Thyroid gland (tissue), 4 donors: ENCODE measurements at places on chromosomes 7 and 10. TPM values are rescaled to one million over a fixed set of nuclear protein-coding genes. Genes with fewer than 3 reads are reported as not detected.

Gene MDFIC
- total RNA-seq = 89.5 TPM

Gene HOXA7
- 2.1 TPM for total RNA-seq

Gene GPR15LG
- not detected for total RNA-seq

Gene VPS41
- 53.9 TPM for total RNA-seq

Gene CUBN
- 19.9 TPM for total RNA-seq

DNA sequence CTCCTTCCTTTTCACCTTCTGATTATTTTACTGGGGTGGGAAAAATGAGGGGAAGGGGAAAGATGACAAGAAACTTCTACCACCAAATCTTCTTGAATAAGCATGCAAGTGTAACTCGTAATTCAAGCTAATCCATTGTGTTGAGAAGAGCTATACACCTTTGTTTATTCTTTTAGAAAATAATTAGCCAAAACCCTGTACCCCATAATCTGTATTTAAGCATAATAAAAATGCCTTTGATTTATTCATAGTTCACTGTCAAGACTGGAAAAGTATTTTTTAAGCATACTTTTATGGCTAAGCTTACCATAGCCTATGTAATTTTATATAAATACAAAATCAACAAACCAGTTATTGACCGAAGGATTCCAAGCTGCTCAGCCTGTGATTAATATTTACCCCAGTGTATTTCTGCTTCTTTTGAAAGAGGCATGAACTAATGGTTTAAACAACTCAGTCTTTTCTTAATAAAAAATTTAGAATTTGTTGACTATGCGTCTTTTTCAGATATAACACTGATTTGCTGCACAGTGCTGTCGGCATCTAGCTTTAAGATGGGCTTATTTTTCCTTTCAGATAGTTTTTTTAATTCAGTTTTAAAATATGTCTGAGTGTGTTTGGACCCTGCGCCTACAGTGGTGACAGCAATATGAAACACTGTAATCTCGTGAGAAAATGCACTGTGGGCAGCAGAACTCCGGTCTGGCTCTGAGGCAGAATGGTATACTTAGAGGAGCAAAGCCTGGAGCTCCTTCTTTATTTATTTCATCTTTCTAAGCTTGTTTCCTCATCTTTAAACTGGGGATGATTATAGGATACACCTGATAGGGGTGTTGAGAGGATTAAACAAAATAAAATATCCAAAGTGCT lies 238.8 kb upstream of the LRGUK start:
- H3K27me3 ChIP-seq = no peaks in the 10 kb centered on the region
- no peak overlapping the region for H3K4me3 ChIP-seq
- no peak for DNase-seq
- no peaks in the 10 kb centered on the region for H3K36me3 ChIP-seq

- H3K36me3 ChIP-seq = no peaks in the 10 kb centered on the region
- H3K27me3 ChIP-seq = no peaks in the 10 kb centered on the region
- no peak overlapping the region for H3K4me3 ChIP-seq
- H3K27ac ChIP-seq = no peak overlapping the region
- no peak for DNase-seq
These were observed 257.7 kb downstream of the BAMBI start for GRCh38 chr10:28935061-28935460.

- no peak overlapping the region for H3K4me3 ChIP-seq
- no peaks in the 10 kb centered on the region for H3K27me3 ChIP-seq
- H3K4me1 ChIP-seq = no peaks in the 10 kb centered on the region
- peaks cover 35% of the 10 kb centered on the region for H3K36me3 ChIP-seq
These were observed 4.1 kb upstream of the FUOM start for GRCh38 chr10:133361773-133362441.

DNA sequence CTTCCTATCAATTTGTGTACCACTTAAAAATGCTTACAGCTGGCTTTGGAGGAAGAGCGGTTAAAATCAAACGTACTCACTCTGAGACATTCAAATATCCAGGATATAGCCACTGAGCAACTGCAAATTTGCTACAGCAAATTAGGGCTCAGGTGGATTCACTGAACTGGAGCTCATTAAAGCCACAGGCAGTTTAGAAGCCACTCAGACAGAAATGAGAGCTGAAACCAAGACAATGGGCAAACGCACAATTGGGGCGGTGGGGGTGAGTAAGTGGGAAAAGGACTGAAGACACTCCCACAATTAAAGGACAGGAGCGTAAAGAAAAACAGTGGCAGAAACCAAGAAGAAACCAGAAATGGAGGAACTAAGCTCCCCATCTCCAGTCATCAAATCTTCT lies 20.5 kb downstream of the MPP7 start:
- no peaks in the 10 kb centered on the region for H3K27me3 ChIP-seq
- peak overlapping the region; percentile 32 for H3K27ac ChIP-seq
- H3K36me3 ChIP-seq = no peaks in the 10 kb centered on the region
- DNase-seq = no peak
- H3K4me1 ChIP-seq = peaks cover 24% of the 10 kb centered on the region

DNA sequence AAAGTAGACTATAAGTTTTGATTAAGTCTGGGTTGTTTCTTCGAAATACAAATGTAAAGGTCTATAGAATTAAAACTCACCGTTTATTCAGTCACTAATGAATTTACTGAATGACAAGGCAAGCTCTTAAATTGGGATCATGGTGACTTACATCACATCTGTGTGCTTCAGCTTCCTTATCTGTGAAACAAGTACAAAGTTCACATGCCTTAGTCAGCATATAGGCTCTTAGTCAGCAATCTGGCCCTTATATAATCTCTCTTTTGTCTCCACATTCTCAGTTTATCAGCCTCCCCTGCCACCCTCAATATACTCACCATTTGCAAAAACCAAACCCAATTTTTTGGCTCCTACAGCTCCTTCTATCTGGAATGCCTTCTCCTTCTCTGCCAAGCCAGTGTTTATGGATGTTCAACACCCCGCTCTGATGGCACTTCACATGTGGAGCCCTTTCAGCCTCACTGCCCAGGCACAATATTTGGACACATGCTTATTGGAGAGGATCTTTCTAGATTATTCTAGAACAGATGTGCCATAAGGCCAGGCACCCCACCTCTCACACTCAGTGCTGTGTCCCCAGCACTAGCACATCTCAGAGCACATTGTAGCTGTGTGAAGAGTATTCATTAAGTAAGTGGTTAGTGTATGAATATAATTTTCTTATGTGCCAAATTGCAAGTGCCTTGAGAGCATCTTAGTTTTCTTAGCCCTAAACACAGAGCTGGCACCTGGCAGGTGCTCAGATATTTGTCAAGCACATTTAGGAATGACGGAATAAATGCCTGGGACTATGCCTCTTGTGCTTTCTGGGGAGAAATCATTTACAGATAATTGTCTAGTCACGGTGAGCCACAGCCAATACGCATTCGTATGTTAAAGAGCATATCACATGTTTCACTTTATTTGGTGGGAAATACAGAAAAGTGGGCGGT lies 9.8 kb upstream of the LAMB1 start:
- no peak overlapping the region for H3K4me3 ChIP-seq
- H3K4me1 ChIP-seq = peaks cover 16% of the 10 kb centered on the region
- H3K36me3 ChIP-seq = no peaks in the 10 kb centered on the region
- DNase-seq = peak; percentile 78
- H3K27ac ChIP-seq = peak overlapping the region; percentile 82
- no peaks in the 10 kb centered on the region for H3K27me3 ChIP-seq

DNA sequence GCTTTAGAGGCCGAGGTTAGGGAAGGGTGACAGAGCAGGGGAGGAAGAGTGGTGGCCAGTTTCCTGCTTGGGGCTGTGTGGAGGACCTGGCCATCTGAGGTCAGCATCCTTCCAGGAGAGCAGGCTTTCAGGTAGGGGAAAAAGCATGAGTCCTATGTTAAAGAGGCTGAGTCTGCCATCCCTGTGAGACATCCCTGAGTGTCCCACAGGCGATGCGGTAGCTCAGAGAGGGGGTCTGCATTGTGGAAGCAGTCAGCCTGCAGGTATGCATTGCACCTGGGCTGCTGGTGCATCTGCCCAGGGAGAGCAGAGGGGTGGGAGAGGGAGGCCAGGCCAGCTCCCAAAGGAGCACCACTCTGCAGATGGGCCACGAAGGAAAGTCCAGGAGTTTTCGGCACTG lies 282.1 kb upstream of the ZNF32 start:
- no peak overlapping the region for H3K4me3 ChIP-seq
- H3K4me1 ChIP-seq = no peaks in the 10 kb centered on the region
- no peaks in the 10 kb centered on the region for H3K36me3 ChIP-seq
- no peak overlapping the region for H3K27ac ChIP-seq
- DNase-seq = no peak

- H3K4me3 ChIP-seq = no peak overlapping the region
- no peak for DNase-seq
- H3K36me3 ChIP-seq = no peaks in the 10 kb centered on the region
- H3K4me1 ChIP-seq = no peaks in the 10 kb centered on the region
- H3K27ac ChIP-seq = no peak overlapping the region
These were observed 110.6 kb downstream of the PTPN20 start for GRCh38 chr10:47021850-47022249.

GRCh38 chr10:59960751-59961150 lies 54.4 kb upstream of the CCDC6 start:
- H3K27me3 ChIP-seq = no peaks in the 10 kb centered on the region
- no peak overlapping the region for H3K4me3 ChIP-seq
- peaks cover 14% of the 10 kb centered on the region for H3K4me1 ChIP-seq
- no peak overlapping the region for H3K27ac ChIP-seq
- no peak for DNase-seq

DNA sequence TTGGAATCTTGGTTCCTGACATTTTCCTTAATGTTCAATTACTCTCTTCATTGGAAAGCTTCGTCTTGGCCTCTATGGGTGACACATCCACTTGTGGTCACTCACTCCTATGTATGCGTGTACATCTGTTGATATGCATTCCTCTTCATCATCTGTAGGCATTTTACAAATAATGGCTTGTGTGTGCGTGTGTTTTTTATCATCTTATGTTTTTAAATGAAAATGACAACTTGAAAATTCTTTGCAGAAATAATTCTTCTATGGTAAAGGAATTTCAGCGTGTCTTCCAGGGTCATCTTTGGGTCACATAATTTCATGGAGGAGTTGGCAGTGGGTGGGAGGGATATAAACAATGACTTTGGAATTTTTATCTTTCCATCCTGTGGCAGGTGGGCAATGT lies 925.1 kb downstream of the LRMDA start:
- H3K4me1 ChIP-seq = no peaks in the 10 kb centered on the region
- no peak for DNase-seq
- no peak overlapping the region for H3K27ac ChIP-seq
- no peak overlapping the region for H3K4me3 ChIP-seq
- H3K36me3 ChIP-seq = no peaks in the 10 kb centered on the region

- H3K27me3 ChIP-seq = no peaks in the 10 kb centered on the region
- H3K36me3 ChIP-seq = no peaks in the 10 kb centered on the region
- H3K27ac ChIP-seq = no peak overlapping the region
- no peaks in the 10 kb centered on the region for H3K4me1 ChIP-seq
- no peak overlapping the region for H3K4me3 ChIP-seq
These were observed 33.7 kb downstream of the DDC start for GRCh38 chr7:50531401-50531911.

- DNase-seq = no peak
- no peaks in the 10 kb centered on the region for H3K36me3 ChIP-seq
- H3K4me3 ChIP-seq = no peak overlapping the region
- H3K27me3 ChIP-seq = no peaks in the 10 kb centered on the region
- peaks cover 15% of the 10 kb centered on the region for H3K4me1 ChIP-seq
These were observed 107.3 kb downstream of the AHR start for GRCh38 chr7:17405786-17406185.

DNA sequence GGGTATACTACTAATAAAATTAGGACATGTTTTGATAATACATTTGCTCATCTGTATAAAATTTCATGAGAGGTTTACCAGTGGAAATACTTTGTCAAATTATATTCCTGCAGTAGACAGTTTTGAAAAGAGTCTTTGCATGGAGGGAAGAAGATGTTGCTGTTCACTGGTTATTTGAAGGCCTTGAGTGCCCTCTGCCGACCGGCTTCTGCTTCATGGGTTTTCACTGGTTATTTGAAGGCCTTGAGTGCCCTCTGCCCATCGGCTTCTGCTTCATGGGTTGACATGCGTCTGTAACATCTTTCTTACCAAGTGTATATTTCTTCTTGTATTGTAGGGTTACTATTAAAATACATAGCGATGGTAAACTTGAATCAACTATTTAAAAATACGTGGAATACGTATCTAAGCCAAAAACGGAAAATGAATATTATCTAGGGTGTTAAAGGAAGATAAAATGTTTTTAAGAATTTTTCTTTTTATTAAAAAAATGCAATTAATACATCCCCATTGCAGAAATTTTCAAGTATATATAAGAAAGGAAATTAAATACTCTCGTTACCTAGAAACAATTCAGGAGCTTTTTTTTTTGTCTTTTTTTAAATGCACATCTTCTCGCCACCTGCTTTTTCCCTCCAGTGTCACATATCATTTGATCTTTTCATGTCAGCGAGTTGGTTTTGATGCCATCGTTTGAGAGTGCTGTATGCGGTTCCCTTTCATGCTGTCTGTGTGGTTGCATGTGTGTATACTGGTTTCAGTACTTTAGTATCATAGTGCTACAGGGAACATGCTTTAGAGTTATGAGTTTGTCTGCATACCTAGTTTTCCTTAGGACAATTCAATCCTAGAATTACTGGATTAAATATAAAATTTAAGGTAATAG lies 73.4 kb downstream of the SHH start:
- peaks cover 2% of the 10 kb centered on the region for H3K4me1 ChIP-seq
- H3K27me3 ChIP-seq = no peaks in the 10 kb centered on the region
- H3K36me3 ChIP-seq = peaks cover 40% of the 10 kb centered on the region
